CD4-positive, alpha-beta T cell treated with Interleukin-6 at 100 ng/mL for 8 hours (primary cell): ENCODE measurements at places on chromosomes 1 and 21.

DNA sequence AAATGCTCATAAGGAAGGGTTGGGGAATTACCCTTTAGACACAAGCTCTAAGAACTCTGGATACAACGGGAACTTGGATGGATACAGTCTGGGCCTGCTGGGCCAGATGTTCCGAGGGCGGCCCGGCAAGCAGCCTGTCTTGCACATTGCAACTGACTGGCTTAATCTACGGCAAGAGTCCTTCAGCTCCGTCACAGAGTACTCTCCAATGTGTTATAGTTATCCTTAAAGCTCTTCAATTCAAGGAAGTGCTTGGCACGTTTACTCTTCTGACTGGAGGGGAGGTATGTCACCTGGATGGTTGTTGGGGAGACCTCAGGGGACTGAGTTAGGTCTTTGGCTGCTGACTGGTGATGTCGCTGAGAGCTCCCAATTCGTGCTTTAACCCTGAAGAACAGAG, 1.1 kb upstream of the CFAP141 start:
- no peak for DNase-seq

- no peak for DNase-seq
Observed at GRCh38 chr21:29377266-29377665, 78.5 kb downstream of the BACH1 start.

GRCh38 chr1:201475915-201476669, 7.1 kb upstream of the PHLDA3 start:
- DNase-seq = no peak

DNA sequence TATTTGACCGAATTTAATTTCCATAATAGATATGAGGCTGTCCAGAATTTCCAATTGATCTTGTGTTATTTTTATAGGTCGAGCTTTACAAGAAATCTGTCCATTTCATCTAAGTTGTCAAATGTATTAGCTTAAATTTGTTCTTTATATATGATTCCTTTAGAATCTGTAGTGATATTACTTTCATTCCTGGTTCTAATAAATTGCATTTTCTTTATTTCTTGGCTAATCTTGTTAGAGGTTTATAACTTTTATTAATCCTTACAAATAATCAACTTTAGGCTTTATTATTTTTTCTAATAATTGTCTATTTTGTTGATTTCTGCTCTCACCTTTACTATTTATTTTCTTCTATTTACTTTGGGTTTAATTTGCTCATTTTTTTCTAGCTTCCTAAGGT, 14.0 kb downstream of the IFT25 start:
- DNase-seq = no peak

GRCh38 chr1:71986160-71986559, 296.2 kb downstream of the NEGR1 start:
- DNase-seq = no peak

- no peak for DNase-seq
Observed at GRCh38 chr1:22780696-22781095, 70.1 kb downstream of the EPHB2 start.

DNA sequence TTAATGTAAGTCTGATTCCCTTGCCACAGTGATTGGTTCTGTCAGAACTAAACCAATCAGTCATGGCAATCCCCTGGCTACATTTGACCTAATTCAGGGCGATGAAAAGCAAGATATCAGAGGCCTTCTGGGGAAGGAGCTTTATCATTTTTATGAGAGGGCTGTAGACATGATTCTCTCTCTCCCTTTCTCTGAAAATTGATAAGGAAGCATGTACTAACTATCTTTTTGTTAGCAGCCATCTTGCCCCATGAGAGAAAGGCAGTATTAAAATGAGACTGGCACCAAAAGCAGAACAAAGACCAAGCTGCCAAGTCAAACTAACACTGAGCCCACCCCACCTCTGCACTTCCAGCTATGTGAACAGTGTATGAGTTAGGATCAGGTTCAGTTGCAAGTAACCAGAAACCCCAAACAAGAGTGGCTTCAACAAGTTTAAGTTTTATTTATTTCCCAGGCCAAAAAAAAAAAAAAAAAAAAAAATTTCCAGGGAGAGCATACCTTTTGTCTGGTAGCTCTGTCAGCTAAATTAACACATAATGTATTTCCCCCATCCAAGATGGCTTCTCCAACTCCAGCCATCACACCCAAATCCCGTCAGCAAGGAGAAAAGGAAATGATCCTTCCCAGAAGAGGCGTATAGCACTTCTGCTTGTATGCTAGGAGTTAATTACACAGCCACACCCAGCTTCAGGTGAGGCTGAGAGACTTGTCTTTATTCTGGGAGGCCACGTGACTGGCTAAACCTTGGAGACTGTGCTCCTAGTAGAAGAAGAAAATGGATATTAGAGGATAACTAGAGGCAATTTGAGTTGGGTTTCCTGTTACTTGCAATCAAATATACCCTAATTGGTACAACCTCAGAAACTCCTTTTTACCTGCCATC, 105.8 kb upstream of the RALGPS2 start:
- no peak for DNase-seq

GRCh38 chr1:23392125-23392855, 22.7 kb upstream of the ZNF436 start:
- no peak for DNase-seq

DNA sequence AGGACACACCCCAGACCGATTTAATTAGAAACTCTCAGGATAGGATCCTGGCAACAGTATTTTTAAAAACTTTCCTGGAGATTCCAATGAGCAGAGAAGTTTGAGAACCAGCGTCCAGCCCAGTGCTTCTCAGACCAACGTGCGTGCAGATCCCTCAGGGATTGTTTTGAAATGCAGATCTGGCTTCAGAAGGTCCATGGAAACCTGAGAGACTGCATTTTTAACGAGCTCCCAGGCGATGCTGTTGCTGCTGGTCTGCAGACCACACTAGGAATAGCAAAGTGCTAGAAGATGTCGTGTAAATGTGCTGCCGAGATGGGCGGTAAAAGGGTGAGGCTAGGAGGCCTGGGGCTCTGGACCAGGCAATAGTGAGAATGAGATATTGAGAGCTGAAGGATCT, 18.4 kb upstream of the CASQ1 start:
- no peak for DNase-seq

GRCh38 chr1:42646056-42646455, 12.2 kb upstream of the PPIH start:
- DNase-seq = no peak

DNA sequence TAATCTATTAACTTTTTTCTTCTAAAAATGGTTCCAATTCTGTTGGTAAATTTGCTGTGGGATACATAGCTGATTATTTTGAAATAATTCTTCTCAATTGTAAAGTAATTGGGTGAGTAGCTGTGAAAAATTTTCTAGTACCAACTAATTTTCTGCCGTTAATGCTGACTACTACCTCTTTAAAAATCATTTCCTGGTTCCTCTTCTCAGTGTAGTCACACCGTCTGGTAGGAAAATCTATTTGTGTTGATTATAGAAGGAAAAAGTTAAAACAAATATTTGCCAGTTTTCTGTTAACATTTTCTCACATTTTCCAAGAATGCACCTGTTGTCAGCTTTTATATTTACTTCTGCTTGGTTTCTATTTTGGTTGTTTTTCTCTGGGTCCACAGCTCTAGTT, 82.0 kb downstream of the MAP3K21 start:
- DNase-seq = no peak

DNA sequence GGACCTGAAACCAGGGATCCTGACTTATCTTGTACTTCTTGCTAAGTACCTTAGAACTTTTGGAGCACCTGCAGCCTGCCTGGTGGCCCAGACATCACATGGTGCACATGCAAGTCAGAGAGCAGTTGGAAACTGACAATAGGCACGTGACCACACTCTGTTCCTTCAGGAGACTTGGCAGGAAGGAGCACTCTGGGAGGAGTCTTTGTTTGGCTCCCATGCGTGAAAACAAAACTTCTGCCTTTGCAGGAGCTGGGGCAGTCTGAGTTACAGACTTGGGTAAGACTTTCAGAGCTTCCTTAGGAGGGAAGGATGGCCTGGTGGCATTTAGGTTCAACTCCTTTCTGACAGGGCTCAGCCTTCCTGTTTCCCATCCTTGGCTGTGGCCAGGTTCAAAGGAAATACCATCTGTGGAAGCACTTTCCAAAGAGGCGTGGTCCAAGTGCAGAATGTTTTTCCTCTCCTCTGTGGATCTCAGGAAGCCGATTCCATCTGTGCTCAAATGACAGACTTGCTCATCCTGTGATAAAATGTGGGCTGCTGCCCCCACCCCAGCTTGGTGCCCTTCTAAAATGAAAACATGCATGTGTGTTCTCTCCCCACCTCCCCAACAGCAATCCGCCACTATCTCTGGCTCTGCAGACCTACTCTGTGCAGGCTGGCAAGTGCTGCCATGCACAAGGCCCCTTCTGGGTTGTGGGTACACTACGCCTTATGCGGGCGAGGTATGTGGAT, 14.1 kb upstream of the ZNF436 start:
- DNase-seq = no peak
